ENCODE measurements at places on chromosomes 6 and 20.

DNA sequence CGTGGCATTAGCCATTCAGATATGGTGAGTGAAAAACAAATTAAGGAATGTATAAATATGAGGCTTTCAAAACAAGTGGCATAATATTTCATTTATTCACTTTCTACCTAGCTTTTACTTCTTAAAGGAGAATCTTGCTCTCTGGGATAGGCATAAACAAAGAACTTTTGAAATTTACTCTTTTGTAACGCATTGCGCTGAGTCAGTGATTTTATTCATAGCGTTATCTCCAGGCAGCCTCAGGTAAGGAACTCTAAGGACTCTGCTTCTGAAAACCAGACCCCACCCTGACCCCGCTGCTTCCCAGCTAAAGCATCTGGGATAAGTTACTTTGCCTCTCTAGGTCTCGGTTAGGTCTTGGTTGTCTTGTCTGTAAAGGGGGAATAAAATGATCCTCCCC is 234.7 kb downstream of the MYLK4 start:
- DNase-seq = no peak

GRCh38 chr20:44457016-44457415 is 18.7 kb upstream of the TTPAL start:
- DNase-seq = no peak

- no peak for DNase-seq
Observed at GRCh38 chr20:32982617-32983458, 21.4 kb downstream of the SUN5 start.

DNA sequence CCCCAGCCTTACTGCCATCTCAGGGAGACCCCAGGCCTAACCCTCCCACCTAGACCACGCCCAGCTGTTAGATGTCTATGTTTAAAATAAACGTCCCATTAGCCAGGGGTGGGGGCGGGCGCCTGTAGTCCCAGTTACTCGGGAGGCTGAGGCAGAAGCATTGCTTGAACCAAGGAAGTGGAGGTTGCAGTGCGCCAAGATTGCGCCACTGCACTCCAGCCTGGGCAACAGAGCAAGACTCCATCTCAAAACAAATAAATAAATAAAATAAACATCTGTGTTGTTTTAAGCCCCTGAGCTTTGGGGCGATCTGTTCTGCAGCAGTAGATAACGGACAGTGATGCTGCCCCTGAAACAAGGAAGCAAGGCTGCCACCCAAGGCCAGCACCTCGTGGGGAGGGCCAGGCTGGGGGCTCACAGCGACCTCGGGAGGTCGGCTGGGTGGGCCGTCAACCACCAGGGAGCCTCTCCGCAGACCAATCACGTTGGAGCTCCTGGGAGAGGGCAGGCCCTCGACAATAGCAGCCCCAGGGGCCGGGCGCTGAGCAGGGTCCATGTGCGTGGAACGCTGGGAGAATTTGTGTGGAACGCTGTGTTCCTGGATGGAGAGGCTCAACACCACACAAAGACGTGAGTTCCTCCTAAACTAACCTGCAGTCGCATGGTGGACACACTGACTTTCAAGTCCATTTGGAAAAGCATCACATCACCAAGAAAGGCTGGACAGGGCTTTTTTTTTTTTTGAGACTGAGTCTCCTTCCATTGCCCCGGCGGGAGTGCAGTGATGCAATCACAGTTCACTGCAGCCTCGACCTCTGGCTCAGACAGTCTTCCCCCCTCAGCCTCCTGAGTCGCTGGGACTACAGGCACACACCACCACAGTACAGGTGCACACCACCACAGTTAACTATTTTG is 1.0 kb upstream of the HELZ2 start:
- no peak for DNase-seq

DNA sequence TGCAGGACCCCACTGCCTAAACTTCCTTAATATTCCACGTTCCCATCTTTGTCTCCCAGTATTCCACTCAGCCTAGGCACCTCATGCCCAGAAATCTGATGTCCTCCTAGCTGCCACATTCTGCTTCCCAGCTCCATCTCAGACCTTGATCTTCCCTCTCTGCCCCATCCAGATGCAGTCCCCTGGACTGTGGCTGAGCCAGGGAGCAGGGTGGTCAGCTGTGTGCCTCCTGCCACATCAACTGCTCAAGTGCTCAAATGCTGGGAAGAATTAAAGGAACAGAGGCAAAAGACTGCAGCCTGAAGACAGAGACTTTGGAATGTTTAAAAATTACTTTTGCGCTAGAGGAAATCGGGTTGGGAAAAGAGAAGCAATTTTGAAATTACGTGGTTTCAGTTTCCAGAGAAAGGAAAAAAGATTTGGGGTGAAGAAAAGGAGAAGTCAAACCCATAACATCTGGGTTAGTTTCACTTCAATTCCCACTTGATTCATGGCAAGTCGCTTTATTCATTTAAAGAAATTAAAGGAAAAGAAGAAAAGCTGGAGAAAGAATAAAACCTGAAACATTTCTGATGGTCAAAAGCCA is 704.8 kb downstream of the PTPRT start:
- DNase-seq = no peak

- DNase-seq = no peak
Observed at GRCh38 chr6:158611541-158612370, 32.8 kb downstream of the DYNLT1 start.

GRCh38 chr20:24340933-24341332 is 128.5 kb upstream of the SYNDIG1 start:
- DNase-seq = no peak

GRCh38 chr6:46220352-46221221 is 49.8 kb upstream of the ENPP5 start:
- DNase-seq = no peak

DNA sequence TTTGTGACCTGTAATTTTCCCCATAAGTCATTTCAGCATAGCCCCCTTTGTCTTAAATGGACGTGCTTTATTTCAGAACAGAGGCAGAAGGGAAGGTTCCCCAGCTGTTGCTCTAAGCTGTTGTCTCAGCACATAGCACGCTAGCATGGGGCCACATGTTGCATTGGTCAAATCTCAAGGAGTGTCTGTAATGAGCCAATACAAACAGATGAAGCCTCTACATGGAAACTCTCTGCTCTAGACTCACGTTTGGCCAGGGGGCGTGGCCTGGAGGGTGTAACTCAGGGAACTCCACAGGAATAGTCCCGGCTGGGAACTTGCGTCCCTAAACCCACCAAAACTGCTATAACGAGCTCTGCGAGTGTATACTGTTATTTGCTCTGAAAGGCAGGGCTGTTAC is 35.2 kb upstream of the SLC22A2 start:
- DNase-seq = no peak

DNA sequence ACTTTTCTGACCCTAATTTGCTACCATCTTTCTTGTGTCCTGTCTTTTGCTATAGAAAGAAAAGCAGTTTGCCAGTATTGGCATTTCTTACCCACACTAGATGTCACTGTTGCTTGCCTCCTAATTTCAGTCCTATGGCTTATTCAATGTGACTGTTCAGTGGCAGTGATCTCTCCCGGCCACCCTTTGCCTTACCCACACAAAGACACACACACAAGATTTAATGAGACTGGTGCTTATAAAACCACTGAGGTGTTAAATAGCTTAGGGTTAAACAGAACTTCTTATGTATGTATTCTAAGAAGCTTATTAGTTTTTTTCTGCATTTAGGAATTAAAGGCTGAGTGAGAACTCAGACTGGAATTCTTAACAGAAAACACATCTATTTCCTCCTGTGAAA is 233.6 kb upstream of the ASCC3 start:
- no peak for DNase-seq

DNA sequence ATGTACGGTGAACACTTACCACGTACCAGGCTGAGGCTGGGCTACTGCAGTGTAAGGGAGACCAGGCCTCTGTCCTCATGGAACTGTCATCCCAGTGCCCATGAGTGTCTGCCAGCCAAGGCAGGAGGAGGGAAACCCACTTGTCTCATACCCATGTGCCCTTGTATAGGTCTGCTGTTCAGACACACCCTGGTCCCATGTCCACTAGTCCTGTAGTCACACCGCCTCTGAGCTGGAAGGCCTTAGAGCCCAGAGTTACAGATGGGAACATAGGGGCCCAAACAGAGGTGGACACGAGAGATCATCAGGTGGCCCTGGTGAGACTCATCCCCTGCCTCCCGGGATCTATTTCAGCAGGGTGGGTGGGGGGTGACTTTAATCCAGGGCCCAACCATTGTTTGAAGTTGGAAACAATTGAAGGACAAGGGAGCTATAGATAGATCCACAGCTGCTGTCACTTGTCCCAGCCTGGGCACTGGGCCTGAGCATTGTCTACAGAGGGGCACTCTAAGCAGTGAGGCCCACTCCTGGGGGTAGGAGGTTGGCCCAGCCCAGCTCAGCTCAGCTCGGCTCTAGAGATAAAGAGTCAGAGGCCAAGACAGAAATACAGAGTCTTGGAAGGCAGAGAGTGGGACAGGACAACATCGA is 14.6 kb downstream of the MYH7B start:
- no peak for DNase-seq

DNA sequence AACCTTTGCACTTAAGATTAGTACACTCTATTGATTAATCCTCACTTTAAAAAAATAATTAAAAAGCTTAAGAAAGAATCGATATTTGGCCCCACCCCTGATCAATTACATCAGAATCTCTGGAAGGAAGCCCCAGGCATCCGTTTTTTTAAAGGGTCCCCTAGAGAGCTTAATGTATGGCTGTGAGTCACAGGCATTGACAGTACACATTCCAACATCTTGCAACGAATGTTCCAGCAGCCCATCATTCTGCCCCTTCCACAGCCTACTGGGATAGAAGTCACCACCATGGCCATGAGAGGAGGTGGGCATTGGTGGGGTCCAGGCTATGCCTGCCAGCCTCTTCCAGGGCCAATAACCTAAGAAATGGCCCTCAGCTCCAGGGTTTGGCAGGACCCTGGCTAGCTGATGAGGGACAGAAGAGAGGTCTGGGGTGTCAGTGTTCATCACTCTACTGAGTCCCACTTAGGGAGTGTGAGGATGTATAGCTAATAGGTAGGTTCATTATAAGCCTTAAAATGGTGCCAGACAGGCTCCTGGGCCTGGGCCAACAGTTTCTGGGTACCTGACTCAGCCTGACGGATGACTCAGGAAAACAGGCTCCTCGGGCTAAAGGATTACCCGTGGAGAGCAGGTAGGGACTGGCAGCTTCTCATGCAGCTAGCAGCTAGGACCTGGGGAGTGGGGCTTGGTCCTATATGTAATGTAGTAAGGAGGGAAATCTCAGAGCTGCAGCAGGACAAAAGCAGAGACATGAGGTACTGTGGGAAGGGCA is 40.4 kb downstream of the MDGA1 start:
- DNase-seq = no peak

GRCh38 chr6:156348849-156349248 is 428.3 kb upstream of the ARID1B start:
- DNase-seq = no peak

DNA sequence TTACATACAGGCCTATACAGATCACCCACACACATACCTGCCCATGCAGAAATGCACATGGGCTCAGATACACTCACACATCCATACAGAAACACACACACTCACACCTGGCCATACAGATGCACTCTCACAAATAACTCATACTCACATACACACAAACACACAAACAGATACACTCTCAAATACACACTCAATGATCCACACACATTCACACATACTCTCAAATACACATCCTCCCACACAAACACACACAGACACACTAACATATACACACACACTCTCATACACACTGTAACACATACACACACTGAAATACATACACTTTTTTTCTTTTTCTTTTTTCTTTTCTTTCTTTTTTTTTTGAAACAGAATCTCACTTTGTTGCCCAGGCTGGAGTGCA is 90.7 kb downstream of the CDH22 start:
- DNase-seq = no peak

DNA sequence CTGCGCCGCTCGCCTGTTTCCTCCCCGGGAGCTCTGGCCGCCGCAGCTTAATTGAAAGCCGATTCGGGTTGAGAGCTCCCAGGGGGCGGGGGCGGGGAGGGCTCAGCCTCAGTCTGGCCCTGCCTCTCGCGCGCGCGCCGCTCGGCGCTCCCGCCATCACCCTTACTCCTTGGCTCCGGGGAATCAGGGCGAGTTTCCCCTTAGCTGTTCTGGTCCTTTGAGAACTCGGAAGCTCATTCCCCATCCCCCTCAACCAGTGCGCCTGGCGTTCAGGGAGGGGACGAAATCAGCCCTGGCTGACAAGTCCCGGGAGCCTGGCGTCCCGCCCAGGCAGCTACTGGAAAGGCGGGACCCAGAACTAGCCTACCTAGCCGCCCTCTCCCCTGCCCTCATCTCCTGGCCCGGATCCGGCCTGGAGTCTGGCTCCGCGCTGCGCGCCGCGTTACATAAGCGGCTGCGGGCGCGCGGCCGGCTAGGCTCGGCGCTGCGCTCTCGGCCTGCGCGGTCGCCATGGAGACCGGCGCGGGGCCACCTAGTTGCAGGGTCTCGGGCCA is 2.8 kb downstream of the SLC12A5 start:
- no peak for DNase-seq

GRCh38 chr20:5784735-5785134 is 34.5 kb downstream of the SHLD1 start:
- DNase-seq = no peak

- no peak for DNase-seq
Observed at GRCh38 chr6:72424476-72424875, 197.4 kb upstream of the KCNQ5 start.

- no peak for DNase-seq
Observed at GRCh38 chr6:168198302-168199180, 119.5 kb upstream of the FRMD1 start.

DNA sequence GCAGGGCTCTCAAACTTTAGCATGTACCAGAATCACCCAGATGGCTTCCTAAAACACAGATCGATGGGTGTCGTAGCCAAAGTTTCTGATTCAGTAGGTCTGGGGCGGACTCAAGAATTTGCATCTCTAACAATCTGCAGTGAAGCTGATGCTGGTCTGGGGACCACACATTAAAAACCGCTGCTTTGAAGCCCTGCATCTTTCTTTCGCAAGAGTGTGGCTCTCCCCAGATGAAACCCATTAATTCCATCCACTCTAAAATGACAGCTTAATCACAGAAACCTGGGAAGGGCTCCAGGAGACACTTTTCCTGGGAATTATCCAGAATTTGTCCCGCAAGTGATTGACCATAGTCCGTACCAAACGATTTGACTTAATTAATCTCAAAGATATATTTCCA is 319.8 kb upstream of the PLCB4 start:
- DNase-seq = no peak

- DNase-seq = no peak
Observed at GRCh38 chr20:1566701-1567100, 9.2 kb upstream of the SIRPD start.

DNA sequence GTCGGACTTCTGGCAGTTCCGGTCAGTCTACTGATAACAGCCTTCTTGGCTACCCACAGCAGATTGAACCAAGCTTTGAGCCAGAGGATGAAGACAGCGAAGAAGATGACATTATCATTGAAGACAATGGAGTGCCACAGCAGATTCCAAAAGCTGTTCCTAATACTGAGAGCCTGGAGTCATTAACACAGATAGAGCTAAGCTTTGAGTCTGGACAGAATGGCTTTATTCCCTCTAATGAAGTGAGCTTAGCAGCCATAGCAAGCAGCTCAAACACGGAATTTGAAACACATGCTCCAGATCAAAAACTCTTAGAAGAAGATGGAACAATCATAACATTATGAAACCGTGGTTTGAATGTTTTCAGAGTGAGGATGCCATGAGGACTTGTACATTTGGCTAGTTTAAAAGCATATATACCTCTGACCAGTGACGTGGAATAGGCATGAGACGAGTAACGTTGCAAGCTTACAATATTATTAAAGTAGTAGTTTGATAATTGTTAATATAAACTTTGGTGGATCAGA is 18.8 kb downstream of the PARD6B start:
- DNase-seq = no peak

- no peak for DNase-seq
Observed at GRCh38 chr20:19025430-19026120, 186.9 kb upstream of the SLC24A3 start.

GRCh38 chr6:36285187-36285671 is 15.4 kb downstream of the PNPLA1 start:
- no peak for DNase-seq

- DNase-seq = no peak
Observed at GRCh38 chr6:116034327-116034726, 26.4 kb downstream of the FRK start.

All from HS-27A (cell line).